ENCODE measurements at places on chromosomes 5 and 9.

GRCh38 chr5:151622367-151623088 lies 31.4 kb upstream of the FAT2 start:
- no peak for DNase-seq

DNA sequence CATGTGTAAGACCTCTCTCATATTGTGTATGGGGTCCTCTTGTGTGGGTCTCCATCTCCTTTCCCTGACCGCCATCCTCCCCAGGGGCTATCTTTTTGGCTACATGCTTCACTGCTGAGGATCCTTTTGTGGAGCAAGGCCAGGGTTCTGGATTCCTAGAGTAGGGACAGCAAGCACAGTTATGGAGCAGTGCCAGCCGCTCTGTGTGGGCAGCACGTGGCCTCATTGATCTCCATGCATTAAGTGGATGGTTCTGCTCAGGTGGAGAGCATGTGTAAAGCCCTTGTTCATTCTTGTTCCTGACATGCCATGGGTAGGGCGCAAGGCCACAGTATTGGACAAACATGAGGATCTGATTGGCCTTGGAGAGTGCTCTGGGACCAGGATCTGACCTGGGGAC lies 8.9 kb downstream of the PHF2 start:
- DNase-seq, result no peak

- DNase-seq, result no peak
These were observed 14.8 kb downstream of the EEIG1 start for GRCh38 chr9:127965953-127966352.

- DNase-seq, result no peak
These were observed 211.0 kb downstream of the OSTF1 start for GRCh38 chr9:75299324-75299723.

- no peak for DNase-seq
These were observed 213.4 kb downstream of the HSPA4 start for GRCh38 chr5:133265257-133265656.

DNA sequence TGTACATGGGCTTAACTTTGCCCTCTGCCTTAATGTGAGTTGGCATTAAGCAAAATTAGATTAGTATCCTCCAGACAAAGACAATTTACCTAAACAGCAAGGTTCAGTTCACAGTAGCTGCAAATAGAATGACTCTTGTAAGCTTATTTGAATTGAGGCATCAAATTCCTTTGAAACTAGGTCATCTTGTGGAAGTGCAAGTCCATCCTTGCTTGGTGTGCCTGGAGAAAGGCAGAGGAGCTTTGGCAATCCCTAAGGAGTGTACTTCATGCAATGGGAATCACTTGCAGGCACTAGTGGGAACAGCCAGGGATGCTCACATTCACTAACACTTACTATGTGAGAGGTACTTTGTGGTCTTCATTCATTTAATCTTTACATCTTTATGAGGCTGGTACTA lies 118.3 kb downstream of the DRD1 start:
- DNase-seq, result no peak

DNA sequence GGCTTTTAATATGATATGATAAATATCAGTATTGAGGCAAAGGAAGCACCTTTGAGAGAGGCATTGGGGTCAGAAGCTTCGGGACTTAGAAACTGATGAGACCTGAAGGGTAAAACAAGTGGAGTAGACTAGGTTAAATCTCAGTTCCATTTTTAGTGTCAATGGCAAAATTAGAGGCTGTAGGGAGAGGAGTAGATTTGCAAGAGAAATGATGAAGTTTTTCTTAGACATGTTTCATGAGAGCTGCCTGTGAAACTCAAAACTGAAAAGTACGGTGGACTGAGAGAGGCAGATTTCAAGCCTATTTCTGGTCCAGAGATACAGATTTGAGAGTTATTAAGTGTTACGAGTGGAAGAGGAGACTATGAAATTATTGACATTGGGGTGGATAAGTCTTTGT lies 278.5 kb downstream of the TAF11L14 start:
- no peak for DNase-seq

DNA sequence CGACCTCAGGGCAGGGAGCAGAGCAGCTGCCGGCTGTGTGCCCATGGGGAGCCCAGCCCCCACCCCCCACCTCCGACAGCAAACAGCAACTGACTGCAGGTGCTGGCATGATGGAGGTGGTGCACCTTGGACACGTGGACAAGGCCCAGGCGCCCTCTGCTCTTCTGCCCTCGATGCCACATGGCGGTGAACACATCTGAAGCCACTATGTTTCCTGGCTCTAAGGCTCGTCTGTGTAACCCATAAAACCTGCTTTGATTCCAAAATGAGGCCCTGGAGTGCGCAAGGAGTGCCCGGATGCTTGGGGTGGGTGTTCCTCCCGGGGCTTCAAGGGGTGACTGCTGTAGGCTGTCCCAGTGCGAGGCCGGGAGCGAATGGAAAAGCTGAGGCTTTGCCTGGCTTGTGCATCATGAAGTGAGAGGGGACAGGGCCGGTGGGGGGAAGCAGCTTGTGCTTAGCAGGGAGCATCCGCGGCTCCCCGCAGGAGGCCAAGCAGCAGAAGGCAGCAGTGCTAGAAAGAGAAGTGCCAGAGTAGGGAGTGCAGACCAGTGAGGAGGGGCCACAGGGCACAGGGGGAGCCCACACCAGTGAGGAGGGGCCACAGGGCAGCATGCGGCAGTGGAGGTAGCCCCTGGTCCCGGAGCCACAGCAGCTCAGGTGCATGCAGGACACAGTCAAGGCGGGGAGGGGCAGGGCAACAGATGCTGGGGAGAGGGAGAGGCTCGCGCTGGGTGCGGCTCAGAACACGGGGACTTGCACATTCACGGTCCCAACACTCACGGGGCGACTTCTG lies 30.0 kb downstream of the NKD2 start:
- DNase-seq, result no peak
